Mesendoderm (in vitro differentiated cells): ENCODE measurements at places on chromosomes 12 and 14.

DNA sequence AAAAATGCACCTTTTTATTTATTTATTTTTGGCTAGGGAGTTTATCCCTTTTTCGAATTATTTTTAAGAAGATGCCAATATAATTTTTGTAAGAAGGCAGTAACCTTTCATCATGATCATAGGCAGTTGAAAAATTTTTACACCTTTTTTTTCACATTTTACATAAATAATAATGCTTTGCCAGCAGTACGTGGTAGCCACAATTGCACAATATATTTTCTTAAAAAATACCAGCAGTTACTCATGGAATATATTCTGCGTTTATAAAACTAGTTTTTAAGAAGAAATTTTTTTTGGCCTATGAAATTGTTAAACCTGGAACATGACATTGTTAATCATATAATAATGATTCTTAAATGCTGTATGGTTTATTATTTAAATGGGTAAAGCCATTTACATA is 14.9 kb upstream of the SNAPC1 start:
- no peak for DNase-seq

DNA sequence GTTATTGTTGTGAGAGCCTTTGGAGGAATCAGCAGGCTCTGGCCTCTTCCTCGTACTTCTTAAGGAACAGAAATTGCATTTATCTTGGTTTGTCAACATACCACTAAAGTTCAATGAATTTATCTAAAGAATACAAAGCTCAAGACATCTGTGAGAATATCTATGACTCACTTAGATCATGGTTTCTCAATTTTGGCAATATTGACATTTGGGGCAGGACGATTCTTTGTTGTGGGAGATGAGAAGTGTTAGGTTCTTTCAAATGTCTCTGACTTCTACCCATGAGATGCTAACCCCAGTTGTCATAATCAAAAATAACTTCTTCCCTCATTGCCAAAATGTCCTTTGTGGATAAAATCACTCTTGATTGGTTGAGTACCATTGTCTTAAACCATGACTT is 1190.3 kb downstream of the GALC start:
- DNase-seq, result no peak

DNA sequence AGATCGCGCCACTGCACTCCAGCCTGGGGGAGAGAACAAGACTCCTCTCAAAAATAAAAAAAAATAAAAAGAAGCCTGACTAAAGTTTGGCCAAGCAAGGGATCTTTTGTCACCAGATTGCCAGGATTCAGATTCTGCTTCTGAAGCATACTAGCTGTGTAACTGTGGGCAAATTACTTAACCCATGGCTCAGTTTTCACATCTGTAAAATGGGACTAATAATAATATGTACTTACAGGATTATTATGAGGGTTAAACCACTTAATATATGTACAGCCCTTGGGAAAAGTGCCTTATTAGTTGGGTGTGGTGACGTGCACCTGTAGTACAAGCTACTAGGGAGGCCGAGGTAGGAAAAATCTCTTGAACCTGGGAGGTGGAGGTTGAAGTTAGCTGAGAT is 21.7 kb upstream of the YAF2 start:
- DNase-seq, result no peak

DNA sequence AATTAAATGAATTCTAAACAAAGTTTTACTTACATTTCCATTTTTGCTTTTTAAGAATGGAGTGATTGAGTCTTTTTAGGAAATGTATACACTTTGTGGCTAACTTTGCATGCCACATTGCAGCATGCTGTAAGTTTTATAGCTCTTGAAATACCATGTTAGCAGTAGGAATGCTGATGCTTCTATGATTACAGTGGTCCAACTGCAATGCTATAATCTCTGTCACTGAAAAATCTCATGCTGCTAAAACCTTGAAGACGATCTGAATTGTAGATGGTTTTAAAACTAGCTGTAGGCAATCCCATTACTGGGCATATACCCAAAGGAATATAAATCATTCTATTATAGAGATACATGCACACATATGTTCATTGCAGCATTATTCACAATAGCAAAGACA is 127.6 kb downstream of the WIF1 start:
- no peak for DNase-seq

GRCh38 chr14:104429291-104429861 is 150.2 kb upstream of the C14orf180 start:
- DNase-seq, result no peak

- DNase-seq, result peak; percentile 4
These were observed 878.1 kb downstream of the DIO2 start for GRCh38 chr14:79333198-79333546.

DNA sequence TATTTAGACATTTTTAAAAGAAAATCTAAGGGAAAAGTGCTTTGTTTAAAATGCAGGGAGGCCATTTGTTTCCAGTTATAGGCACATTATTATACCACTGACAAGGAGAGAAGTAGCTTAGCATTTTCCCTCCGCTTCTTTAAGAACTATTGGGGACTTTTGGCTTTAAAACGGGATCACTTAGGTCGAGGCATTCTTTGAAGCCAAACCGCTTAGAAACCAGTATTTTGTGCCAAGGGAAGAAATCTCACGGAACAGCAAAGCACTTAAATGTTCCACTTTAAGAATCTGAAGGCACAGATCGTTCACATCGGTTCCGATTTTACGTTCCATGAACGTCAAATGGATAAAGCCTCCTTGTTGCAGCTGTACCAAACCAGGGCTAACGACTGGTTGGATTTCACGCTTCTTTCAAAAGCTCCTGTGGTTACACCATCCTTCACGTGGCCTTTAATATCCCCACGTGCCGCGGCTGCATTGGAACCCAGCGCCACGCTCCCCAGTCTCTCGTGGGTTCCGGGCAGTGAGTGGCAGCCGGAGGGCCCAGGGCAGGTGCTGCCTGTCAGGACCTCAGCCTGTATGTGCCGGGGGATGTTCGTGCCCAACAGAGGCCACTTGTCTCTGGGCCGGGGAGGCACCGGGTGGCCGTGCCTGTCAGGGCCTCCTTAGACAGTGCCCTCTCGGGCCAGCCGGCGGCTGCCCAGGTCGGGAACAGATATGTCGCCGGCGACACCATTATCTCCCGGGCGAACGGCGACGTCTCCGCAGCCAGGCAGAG is 195.4 kb downstream of the KIF26A start:
- DNase-seq, result no peak

DNA sequence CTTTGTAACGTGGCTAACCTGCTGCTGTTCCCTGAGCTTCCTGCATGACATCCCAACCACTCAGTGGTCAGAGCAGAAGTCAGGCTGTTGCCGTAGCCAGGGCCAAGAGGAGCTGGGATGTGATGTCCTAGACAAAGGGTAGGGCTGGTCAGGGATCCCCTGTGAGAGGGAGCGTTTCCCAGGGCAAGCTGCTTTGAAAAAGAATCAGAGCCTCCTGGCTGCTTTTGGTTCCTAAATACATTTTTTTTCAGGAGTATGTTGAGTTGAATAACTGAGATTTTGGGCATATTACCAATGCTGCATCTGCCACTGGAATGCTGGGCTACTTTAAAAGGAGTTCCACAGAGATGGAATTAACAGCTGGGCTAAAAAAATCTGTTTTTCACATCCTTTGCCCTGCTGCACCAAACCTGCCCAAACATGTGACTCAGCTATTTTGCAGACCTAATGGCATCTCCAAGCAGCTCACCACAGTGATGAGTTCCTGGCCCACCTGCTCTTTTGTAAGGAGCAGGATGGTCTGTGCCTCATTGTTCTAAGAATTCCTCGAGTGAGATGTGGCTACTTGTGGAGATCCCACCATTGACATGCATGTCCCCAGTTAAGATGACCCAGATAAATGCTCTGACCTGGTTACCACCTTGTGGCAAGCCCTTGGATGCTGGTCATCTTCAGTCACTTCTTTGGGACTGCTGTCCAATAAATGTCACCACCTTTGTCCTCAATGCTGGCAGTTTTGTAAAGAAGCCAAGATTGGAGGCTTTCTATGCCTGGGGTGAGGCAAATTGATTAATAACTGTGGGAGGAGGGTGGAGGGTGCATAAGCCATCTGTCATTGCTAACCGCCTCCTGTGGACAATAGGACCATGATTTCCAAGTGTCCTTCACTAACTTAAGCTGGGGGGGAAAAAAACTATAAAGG is 24.1 kb downstream of the ANKRD13A start:
- no peak for DNase-seq

DNA sequence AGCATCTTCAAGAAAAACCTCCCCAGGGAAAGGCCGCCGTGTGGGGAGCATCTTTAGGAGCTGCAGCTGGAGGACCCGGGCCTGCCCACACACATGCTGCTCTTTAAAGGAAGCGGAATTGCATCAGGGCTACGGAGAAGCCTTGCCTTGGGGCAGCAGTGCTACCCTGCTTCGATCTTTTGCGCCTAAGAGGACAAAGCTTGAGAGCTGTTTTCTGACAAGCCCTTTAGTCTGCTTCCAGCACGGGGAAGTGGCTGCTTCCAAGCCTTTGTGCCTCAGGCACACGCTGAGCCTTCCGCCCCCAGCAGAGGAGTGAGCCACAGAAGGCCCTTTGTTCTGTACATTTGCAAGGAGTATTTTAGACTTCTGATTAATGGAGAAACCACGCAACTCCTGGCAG is 31.5 kb downstream of the COA8 start:
- peak; percentile 39 for DNase-seq

GRCh38 chr12:131333621-131334440 is 377.1 kb upstream of the SFSWAP start:
- DNase-seq, result no peak

DNA sequence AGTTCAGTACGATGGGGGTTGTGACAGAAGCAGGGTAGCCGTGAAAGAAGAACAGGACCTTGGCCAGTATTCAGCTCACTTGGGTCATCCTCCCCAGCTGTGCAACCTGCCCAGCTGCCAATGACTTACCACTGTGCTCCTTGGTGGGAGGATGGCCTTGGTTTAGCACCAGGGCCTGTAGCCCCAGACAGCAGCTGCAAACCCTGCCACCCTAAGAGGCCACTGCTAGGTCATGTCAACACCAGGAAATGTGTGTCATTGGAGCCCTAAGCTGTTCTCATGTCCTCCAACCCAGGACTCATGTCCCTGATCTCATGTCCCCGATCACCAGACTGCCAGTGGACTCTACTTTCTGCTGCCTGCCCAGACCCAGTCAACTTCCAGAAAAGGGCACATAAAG is 3.0 kb upstream of the CRACR2A start:
- no peak for DNase-seq

DNA sequence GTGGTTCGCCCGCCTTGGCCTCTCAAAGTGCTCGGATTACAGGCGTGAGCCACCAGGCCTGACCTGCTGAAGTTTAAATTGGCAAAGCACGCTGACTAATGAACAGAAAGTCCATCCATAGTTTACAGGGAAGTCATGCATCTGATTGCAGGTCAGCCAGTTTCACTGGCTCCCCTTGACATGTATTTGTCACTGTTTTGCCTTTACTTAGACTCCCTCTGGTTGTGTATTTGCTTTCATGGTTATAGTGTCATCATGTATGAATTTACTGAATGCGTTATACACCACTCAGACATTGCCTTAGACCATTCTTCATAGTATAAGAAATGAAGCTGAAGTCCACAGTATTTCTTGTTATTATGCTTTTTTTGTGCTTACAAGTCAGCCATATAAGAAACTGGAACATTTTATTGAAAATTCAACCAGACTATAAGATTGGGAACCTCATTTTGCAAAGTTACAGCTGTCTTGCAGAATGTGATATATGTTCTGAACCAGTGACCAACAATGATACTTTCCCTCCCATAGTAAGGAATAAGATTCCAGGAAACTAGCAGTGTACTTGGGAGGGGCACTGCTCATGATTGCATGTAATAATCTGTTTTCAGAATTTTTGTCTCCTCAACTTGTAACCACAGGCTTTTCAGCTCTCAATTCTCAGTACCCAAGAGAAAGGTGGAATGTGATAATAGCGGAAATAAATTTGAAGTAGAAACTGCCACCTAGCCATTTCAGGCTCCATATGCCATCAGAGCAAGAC is 51.9 kb upstream of the ATF7IP start:
- no peak for DNase-seq

DNA sequence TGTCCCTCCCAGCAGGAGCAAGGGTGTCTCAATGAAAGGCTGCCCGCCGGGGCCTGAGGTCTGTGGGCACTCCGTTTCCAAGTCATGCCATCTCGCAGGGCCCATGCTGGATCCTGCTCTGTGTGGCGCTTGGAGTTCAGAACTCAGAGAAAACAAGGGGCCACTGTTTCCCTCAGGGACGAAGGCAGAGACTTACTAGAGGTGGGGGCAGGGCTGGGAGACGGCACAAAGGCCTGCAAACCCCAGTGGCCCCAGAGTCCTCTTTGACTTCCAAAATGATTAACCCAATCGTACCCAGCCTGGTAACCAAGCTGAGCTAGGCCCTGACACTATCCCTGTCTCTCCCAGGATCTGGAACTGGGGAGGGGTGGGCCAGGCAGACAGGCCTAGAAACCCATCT is 95.8 kb downstream of the ITPK1 start:
- no peak for DNase-seq

DNA sequence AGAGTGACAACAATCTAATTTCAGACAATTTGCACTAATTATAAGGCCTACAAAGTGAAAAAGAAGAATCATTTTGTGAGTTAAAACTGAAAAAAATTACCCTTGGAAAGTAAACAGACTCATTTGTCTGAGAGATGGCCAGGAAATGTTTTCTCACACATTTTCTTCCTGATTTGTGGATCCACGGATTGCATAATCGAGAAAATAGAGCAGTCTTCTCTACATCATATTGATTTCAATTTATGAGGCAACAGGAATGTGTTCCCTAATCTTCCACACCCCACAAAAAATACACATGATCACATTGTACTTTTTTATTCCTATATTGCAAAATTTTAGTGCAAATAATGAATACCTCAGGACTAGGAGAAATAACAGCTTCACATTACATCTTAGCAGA is 160.8 kb downstream of the CCER1 start:
- no peak for DNase-seq

- DNase-seq, result no peak
These were observed 15.7 kb downstream of the KCNA5 start for GRCh38 chr12:5059358-5059757.

- no peak for DNase-seq
These were observed 243.8 kb downstream of the ADGRD1 start for GRCh38 chr12:131197490-131197889.

GRCh38 chr12:64621257-64621942 is 11.1 kb downstream of the RASSF3 start:
- DNase-seq, result no peak

- no peak for DNase-seq
These were observed 4.4 kb downstream of the TULP3 start for GRCh38 chr12:2895051-2895451.

DNA sequence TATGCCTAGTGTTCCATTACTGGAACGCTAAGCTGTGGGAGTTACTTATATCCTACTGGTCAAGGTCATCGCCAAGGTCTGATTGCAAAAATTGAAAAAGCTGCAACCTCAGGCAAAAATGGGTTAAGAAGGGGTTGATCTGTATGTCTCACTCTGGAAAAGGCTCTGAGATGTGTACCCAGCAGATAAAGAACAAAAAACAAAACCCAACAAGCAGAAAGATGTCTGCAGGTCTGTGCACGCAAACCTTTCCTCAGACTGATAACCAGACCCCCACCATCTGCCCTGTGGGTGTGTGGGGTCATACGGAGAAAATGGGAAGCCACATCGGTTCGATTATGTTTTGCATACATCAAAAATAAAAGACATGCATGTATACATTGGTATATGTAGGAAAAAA is 56.4 kb downstream of the TESC start:
- no peak for DNase-seq
